ENCODE measurements at places on chromosomes 6 and 20.

DNA sequence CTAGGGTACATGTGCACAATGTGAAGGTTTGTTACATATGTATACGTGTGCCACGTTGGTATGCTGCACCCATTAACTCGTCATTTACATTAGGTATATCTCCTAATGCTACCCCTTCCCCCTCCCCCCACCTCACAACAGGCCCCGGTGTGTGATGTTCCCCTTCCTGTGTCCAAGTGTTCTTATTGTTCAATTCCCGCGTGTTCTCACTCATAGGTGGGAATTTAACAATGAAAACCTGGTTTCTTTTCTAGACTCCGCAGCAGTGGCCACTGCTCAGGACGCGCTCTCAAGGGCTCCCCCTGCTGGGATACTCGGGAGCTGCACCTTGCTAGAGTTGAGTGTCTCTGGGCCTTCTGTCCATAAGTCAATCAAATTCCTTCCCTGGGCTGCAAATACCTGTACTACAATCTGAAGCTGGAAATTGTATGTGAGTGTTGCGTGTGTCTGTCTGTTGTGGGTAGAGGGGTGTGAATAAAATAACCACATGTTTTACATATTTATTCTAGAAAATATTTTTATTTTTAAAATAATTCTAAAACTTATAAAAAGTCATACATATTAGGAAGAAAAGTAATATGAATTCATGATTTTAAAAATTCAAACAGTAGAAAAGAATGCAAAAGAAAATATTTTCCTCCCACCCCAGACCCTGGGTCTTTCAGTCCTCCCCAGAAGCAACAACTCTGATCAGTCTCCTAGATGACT lies 8.2 kb upstream of the CEP250 start:
- DNase-seq = peak; percentile 95

GRCh38 chr6:4434655-4435054 lies 299.3 kb upstream of the ECI2 start:
- no peak for DNase-seq

DNA sequence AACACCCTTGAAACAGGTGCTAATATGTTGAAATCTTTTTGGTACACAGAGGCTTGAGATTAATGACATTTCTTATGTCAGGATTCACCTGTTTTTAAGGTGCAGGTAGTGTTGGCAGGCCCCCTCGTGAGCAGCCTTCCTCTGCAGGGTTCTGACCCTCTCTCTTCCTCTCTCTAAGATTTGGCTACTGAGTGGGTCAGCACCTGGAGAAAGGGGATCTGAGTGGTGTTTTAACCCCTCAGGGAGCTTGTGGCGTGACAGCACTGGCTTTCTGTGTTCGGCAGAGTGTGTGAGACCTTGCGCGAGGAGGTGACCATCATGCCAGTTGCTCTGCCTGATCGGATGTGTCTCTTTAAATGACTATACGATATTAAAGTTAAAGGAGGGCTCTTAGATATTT lies 37.1 kb downstream of the HIVEP1 start:
- DNase-seq = no peak

DNA sequence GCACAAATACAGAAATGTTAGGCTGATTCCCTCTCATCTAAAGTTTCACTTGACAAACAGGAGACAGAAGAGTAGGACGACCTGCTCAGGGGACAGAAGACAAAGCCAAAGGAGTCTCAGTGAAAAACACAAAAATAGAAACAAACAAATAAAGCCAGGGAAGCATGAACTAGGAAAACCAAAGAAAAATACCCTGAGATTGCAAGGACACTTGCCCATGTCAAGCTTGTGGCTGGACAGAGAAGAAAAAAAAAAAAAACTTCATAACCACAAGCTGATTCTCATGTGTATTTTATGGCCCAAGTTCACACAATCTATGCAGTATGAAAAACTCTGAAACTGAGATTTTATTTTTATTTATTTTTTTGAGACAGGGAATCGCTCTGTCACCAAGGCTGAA lies 85.6 kb upstream of the BEND6 start:
- DNase-seq = no peak

DNA sequence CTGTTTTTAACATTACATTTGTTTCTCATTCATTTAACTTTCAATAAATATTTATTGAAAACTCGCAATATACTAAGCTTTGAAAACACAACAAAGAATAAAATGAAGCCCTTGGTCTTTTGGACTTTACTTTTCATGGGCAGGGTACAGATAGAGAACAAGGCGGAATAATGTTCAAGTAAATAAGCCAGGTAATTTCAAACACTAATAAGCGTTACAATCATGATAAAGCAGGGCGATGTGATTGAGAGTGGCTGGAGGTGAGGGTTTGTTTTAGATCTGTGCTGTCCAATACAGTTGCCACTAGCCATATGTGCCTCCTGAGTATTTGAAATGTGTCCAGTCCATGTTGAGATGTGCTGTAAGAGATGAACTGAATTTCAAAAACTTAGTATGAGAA lies 307.1 kb downstream of the ALDH8A1 start:
- no peak for DNase-seq

- peak; percentile 76 for DNase-seq
Measured at GRCh38 chr20:50691573-50692551, 520 bp upstream of the RIPOR3 start.

DNA sequence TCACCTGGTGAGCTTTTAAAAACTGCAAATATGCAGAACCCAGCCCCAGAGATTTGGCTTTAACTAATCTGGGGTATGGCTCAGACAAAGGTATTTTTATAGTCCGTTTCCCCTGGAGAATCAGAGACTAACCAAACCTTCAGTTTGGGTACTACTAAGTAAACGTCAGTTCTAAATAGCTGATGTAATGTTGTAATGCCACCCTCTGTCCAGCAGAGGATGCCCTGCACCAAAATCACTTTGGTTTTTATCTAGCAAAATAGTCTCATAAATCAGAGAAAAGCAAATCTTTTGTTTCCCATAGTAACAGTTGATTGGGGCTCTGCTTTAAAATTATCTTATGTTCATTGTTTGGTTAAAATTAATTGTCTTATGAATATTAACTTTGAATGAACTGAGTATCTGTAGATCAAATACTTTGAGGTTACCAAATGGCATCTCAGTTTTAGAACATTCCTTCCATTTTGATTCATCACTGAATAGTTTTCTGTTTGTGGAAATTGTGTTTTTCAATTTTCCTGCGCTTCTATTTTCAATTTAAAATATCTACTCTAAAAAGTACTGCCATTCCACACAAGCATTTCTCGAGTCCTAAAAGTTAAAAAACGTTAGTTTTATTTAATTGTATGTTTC lies 278.3 kb upstream of the PLCB4 start:
- peak; percentile 80 for DNase-seq
